Fibroblast of the aortic adventitia (primary cell): ENCODE measurements at places on chromosomes 1 and 21. TPM values are rescaled to one million over a fixed set of nuclear protein-coding genes. Genes with fewer than 3 reads are reported as not detected.

DNA sequence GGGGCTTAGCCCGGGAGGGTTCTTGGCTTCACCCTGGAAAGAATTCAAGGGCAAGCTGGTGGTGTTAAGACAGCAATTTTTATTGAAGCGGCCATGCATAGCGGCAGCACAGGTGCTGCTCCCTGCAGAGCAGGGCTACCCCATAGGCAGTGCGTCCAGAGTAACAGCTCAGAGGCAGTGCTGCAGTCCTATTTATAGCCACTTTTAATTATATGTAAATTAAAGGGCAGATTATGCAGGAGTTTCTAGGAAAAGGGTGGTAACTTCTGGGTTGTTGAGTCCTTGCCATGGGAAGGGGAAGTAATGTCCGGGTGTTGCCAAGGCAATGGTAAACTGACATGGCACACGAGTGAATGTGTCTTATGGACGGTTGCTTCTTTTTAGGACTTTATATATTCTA, 57.0 kb downstream of the VPS26C start:
- DNase-seq = no peak

DNA sequence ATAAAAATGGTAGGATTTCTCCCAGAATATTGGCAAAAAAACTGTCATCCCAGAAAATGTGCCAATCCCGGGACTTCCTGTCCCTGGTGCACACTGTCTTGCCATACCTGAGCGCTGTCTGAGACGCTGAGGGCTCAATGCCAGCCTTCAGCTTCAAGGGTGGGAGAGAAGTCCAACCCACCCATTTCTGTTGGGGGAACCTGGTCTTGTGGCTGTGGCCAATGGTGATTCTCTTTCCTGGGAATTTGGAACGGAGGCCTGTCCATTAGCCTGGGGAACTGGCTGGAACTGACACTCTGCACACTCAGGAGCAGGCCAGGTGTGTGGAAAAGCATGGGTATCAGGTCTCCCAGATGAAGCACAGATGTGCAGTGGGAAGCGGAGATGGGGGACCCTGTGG, 6.7 kb downstream of the MTHFR start:
- DNase-seq = no peak

The PLEKHM2 gene
- total RNA-seq = 19.3 and 76.5 TPM in 2 replicates

- peak; percentile 35 for DNase-seq
Measured at GRCh38 chr1:170670802-170671628, 7.1 kb downstream of the PRRX1 start.

GRCh38 chr1:175470078-175470477, 273.3 kb downstream of the TNR start:
- no peak for DNase-seq

The S100B gene
- 1.1 and 1.2 TPM in 2 replicates for total RNA-seq

The CD1B gene
- total RNA-seq = not detected in 2 replicates

DNA sequence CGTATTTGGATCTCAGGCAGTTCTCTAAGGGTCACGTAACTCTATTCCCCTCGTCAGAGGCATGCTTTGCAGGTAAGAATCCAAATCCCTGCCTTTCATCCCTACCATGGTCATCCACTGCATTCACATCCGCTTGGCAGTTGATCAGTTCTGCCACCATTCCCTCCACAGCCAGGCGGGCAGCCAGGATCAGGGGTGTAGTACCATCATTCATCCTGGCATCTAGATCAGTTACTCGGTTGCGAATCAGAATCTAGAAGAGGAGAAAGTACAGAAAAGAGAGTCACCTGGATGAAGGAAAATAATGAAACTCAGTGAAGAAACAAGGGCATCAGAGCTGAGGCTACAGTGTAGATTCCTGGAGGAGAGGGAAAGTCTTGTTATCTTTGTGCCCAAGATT, 22.0 kb upstream of the ADAM30 start:
- DNase-seq = no peak

DNA sequence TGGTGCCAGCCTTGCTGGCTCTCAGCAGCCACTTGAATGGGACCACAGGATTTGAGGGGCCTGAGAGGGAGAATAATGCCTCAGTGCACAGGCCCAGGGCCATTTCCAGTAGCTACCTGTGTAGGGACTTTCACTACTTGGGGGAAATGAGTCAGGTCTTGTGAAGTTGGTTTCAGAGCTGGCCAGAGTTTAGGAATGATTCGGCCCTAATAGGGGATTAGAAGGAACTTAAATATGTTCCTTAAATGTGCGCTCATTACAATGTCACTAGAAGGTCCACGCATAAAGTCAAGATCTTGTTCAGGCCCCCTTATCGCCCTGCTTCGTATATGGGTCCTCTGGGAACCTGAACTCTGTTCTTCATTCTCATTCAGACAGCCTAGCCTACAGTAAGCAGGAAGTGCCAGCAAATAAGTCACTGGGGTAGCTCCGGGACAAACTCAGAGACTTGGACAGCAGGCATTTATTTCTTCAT, 5.6 kb upstream of the AKR1A1 start:
- no peak for DNase-seq

GRCh38 chr1:22347854-22348760, 103.5 kb upstream of the ZBTB40 start:
- DNase-seq = no peak

GRCh38 chr1:53946252-53947171, at the start of gene LRRC42:
TSS of gene LRRC42 (plus strand) at chr1:53946350. CDS start at chr1:53952000, 5,650 bp downstream.
- DNase-seq = no peak

The SPRR2D gene
- not detected in 2 replicates for total RNA-seq

DNA sequence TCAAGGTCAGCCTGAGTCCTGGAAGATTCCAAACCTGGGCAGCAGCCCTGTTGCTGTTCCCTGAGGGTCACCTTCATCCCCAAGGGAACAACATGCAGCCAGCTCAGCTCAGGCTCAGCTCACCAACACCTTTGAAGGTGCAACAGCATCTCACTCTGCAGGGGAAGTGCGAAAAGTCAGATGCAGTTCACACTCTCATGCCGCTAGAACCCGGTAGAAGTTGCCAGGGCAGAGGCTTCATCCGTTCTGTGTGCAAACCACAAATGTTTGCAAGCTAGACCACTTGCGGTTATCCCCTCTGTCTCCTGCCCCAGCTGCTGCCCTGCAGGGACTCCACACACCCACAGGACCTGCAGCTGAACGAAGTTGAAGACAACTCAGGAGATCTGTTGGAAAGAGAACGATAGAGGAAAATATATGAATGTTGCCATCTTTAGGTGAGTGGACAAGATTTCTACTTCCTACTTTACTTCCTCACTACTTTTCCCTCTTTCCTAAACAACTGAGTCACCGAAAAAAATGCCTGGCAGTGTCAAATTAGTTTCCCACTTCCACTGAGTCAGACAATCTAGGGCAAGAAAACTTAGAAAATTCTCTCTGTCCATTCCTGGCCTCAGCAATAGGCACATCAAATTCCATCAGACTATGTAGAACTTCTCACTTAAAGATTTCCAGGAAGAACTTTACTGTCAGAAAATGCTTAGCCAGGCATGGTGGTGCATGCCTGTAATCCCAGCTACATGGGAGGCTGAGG, 1.8 kb upstream of the FCRL6 start:
- no peak for DNase-seq

The YBX1 gene
- total RNA-seq = 449 and 792 TPM in 2 replicates

The RNU1-4 gene
- under 0.01 and 2,882 TPM in 2 replicates for total RNA-seq

GRCh38 chr1:52925571-52926005, 1.5 kb upstream of the SCP2 start:
- peak; percentile 49 for DNase-seq

The KRTAP7-1 gene
- not detected in 2 replicates for total RNA-seq

- no peak for DNase-seq
Measured at GRCh38 chr1:189424746-189425331, 1052.8 kb downstream of the BRINP3 start.

The PPFIA4 gene
- 1.3 and 10.0 TPM in 2 replicates for total RNA-seq

GRCh38 chr1:172599912-172600311, 59.0 kb upstream of the FASLG start:
- no peak for DNase-seq

DNA sequence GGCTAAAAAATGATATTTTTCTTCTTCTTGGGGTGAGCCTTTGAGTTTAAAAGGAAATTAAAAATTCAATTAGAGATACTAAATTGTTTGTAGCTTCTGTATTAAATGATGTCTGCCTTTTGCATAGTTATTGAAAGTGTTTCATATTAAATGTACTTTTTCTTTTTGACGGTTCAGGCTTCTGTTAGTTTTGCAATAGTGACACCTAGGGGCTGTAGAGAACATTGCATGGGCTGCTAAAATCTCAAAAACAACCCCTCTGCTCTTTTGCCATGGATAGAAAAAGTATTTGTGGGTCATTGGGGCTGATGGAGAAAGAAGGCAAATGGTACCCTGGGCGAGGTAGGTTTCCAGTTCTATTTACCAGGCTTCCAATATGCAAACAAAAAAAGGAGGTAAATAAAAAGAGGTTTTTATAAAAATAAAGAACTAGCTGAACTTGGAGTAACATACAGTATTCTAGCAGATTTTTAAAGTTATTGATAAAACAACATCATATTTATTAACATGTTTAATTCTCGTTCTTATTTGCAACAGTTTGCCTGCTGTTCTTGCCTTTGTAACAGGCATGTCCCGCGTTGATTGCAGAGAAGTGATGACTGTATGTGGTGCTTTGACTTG, 115.4 kb upstream of the HOOK1 start:
- peak; percentile 75 for DNase-seq

The LINGO4 gene
- total RNA-seq = not detected in 2 replicates

DNA sequence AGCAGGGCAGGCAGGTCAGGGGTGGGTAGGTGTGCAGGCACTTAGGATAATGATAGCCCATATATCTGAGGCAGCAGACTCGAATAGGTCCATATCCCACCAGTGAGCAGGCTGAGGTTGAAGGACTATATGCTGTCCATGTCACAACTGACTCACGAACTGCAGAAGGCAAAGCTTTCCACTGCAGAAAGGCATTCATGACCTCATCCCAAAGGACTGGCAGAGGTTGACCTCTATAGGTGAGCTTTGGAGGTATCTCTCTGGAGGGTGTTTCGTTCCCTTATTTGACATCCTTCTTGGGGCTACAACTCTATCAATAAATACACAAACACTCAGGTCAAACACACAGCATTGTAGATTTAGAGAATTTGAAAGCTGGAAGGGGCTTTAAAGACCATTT, 42.8 kb upstream of the MARK1 start:
- DNase-seq = no peak

DNA sequence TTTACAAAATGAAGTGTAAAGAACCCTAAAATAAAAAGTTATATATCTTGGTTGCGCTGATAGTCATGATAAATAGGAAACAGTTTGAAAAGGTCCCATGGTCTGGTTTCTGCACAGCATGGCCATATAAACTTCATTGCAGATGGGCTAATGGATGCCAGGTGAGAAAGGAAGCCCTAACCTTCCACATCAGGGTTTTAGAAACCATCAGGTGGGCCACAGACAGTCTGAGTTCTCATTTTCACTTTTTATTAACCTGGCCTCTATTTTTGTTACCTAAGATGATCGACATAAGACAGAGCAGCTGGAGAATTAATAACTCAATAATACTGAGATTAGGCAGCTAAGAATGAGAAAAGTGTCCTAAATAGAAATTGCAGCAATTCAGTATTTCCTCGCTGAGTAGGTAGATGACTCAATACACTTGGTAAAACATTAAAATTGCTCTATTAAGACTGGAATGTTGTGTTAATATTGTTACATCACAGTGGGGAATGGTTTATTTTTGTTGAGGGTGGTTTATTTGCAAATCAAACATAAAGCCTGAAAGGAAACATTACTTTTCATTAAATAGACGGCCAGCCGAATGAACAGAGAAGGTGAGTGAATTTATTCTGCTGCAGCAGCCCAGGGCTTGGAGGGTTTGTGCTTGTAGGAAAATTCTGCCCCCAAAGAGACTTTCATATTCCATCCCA, 21.1 kb downstream of the C1orf21 start:
- DNase-seq = no peak

GRCh38 chr1:234922987-234923386, 205.7 kb downstream of the TOMM20 start:
- no peak for DNase-seq
